NCI-H1436 treated with DMSO at 0.1 percent for 48 hours (cell line): ENCODE measurements at places on chromosomes 5 and 9.
A peak's percentile ranks its signal among the peaks of the same experiment; 100 is the strongest.

- no peak for DNase-seq
These were observed 134.3 kb upstream of the ICE1 start for GRCh38 chr5:5288201-5288600.

DNA sequence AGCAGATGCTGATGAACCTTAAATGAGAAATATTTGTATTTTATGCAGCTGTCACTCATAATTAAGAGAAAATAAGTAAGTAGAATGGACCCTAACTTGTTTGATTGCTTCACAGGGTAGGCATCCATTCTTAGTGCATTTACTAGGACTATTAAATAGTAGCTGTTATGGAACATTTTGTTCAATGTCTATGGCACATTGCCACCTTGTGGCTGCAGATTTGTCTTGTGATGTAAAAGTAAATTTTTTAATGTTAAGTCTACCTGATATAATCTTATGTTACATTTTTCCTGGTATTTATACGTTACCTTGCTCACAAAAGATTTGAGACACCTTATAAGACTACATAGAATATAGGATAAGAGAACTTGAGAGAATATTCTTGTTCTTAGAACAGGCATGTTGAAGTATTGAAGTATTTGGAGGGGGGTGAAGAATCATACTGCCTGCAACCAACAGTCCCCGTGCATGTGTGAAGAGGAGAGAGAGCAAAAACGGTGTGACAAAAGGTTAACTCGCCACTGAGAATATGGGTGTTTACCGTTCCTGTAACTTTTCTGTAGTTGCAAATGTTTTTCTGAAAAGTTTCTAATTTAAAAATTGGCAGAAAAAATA lies 161.1 kb downstream of the MAST4 start:
- DNase-seq: peak; percentile 5

DNA sequence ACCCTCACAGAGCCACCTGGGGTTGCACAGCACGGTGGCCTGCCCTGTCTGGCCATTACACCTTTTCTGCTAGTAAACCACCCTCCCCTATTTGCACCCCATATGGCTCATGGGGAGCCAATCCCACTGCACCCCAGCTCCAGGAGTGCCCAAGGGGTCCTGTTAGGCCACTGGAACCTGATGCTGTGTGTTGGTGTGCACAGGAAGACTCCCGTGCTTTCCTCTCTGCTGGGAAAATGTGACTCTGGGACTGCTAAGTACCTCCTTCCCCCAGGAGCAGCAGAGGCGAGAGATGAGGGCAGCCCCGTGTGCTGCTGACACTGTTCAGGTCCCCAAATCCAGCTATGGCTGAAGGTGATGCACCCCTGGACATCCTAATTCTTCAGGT lies 126.3 kb downstream of the ADAMTS2 start:
- no peak for DNase-seq

DNA sequence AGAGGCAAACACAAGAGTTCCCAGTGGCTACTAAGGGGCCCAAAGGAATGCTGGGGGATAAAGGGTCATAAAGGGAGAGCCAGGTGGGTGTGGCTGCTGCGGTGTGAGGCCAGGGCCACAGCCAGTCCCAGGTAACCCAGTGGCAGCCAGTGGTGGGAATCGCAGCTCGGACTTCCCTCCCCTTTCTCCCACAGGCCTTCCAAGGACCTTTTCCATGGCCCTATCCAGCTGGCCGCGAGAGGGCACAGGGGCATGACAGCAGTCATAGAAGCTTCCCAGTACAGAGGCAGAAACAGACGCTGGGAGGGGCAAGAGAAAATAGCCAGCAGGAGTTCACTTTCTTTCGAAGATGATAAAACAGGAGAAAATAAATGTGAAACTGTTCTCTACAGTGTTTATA lies 257.6 kb downstream of the SEMA5A start:
- no peak for DNase-seq

DNA sequence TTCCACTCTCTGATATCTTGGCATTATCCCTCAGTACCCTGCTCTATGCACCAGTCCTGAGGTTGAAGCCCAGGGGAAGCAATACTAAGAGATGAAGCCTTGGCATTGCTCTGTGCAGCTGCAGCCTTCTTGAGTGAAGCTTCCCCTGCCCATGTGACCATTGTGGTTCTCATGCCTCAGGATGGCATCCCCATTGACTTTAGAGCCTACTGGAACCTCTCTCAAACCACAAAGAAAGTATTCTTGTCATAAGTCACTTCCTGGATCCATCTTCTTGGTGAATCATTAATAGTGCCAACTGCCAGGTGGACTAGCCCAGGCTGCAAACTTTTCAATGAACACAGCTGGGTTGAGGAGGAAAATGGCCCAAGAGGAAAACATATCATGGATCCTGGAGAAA lies 283.9 kb upstream of the RFX3 start:
- no peak for DNase-seq

GRCh38 chr9:96532173-96532572 lies 82.2 kb downstream of the HABP4 start:
- DNase-seq: no peak

- DNase-seq: no peak
These were observed 591.1 kb downstream of the SEMA5A start for GRCh38 chr5:8954801-8955200.

GRCh38 chr9:137179761-137180160 lies 7.9 kb upstream of the TMEM210 start:
- DNase-seq: no peak

- DNase-seq: no peak
These were observed 203.1 kb upstream of the ANKH start for GRCh38 chr5:15074651-15075050.

DNA sequence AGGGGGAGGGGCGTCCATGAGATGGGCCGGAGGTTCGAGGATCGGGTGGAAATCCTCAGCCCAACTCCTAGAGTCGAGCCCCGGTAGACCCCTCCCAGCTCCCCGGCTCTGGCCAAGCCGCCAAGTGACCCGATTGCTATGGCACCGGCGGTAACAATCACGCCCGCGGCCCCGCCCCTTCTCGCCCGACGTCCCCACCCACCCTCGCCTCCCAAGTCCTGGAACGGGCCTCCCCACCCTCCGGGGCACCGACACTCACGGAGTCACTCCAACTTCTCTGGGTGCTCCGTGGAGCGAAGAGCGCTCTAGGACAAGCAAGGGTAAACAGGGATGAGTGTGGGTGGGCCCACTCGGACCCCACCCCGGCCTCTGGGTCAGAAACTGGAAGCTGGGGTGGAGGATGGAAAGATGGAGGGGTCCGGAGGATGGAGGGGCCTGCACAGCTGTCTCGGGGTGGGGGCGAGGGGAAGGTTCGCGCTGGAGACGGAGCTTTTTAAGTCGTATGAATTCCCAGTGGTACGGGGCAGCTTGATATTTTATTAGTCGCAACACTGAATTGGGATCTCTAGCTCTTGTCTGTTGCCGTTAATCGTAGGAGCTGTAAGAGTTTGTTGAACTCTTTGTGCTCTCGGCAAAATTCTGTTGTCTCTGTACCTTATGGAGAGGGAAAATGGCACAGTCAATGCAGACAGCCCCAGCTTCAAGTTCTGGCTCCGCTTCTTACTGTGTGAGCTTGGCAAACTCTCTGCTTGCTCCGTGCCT lies at the start of gene SPACA9:
Gene SPACA9 (plus strand): TSS at position 204 of the 762 bp plus-strand sequence. CDS start 5,050 bp downstream, outside the sequence.
- DNase-seq: no peak

- no peak for DNase-seq
These were observed 91.9 kb upstream of the GABRP start for GRCh38 chr5:170691657-170692056.

- DNase-seq: no peak
These were observed 211.7 kb downstream of the TLE1 start for GRCh38 chr9:81477669-81478068.

- DNase-seq: no peak
These were observed 20.8 kb downstream of the CKMT2 start for GRCh38 chr5:81253875-81254274.

- DNase-seq: no peak
These were observed 56.7 kb downstream of the SLC1A1 start for GRCh38 chr9:4547016-4547415.

- no peak for DNase-seq
These were observed 17.4 kb downstream of the C9orf153 start for GRCh38 chr9:86242071-86242470.

- DNase-seq: no peak
These were observed 950 bp downstream of the RGMB start for GRCh38 chr5:98774192-98775033.

- DNase-seq: no peak
These were observed 313.4 kb downstream of the DEPDC1B start for GRCh38 chr5:60386436-60387050.

DNA sequence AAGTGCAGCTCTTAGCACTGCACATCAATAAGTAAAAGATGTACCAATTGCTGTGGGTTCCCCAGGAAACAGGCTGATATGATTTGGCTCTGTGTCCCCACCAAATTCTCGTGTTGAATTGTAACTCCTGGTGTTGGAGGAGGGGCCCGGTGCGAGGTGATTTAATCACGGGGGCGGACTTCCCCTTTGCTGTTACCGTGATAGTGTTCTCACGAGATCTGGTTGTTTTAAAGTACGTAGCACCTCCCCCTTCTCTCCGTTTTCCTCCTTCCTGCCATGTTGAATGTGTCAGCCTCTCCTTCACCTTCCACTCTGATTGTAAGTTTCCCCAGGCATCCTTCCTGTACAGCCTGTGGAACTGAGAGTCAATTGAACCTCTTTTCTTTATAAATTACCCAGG lies 93.2 kb upstream of the ACTBL2 start:
- no peak for DNase-seq

GRCh38 chr5:180018347-180019060 lies 53.1 kb downstream of the RNF130 start:
- no peak for DNase-seq

GRCh38 chr5:164204338-164204946 lies 699.0 kb downstream of the MAT2B start:
- DNase-seq: no peak

DNA sequence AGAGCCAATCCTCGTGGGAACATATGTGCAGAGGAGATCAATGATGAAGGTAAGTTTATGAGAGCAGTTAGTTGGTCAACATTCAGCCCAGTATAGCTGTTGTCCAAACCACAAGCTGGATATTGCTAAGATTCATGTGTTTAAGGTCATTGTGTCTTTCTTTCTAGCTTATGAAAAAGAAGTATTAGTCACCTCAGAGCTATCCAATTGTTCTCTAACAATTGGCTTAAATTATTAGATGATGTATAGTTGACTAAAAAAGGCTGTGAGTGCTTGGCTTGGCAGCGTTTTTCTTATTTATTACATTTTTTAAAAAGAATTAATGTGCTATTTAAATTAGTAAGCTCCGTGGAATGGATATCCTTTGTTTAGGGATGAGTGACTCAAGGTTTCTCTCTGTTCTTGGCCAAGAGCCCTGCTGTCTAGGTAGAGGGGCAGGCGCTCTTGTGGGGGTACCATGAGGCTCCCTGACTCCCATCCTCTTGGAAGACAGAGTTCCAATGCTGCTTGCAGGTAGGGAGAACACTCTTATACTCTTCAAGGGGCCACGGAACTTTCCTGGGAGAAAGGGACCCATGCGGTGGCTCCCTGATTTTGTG lies 487.4 kb downstream of the IRX1 start:
- DNase-seq: no peak

- DNase-seq: no peak
These were observed 875.4 kb upstream of the WWC1 start for GRCh38 chr5:167415779-167416746.

DNA sequence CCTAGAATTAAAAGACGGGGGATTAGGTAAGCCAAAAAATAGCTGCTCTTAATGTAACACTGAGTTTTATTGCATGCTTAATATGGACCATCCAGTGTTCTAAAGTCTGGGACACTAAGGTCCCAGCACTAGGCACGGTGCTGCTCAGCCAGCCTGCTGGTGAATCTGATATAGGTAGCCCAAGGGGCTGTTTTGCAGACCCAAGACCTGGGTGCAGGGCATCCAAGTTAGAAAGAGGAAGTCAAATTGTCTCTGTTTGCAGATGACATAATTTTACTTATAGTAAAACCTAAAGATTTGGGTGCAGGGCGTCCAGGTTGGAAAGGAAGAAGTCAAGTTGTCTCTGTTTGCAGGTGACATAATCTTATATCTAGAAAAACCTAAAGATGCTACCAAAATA lies 17.8 kb downstream of the IFNA5 start:
- DNase-seq: no peak

DNA sequence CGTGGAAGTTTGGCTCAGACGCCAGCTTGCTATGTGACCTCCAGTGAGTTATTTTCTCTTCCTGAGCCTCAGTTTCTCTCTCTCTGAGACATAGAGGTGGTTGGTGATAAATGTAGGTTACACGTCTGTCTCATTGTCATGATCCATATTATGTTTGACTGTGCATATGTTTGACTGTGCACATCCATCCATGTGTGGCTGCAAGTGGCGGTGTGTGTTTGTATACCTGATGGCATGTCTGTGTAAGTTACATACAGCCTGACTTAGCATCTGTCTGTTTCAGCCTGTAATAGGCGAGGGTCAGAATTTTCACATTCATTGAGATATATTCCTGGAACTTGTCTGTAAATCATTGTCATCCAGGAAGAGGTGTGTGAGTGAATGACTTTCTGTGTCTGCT lies 3.3 kb downstream of the SPARC start:
- DNase-seq: no peak

DNA sequence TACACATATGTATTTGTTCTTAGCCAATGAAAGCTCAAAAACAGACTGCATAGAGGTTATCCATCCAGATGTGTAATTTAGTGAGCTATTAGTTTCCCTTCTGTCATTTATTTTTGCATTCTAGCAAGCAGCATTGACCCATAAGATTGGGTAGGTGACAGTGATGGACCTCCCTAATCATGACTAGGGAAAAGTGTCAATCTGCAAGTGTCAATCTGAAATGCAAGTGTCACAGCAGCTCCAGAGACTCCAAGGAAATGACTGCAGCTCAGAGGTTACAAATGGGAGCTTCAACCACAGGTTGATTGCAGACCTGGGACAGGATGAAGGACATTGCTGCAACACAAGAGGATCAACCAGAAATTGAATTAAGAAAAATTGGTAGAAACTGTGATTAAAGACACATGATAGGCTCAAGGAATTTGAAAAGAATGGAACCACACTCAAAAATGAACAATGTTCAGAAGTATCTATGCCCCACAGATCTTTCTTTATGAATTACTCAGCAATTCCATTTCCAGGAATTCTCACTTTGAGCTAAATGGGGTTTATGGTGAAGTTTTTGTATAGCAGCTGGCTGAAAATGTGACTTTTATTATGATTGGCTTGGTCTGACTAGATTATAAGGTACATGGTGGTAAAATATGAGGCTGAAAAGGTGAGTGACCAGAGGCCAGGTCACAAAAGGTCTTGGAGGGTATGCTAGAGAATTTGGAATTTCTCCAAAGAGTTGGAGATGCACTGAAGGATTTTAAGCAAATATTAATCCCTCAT lies 59.6 kb upstream of the HTR4 start:
- DNase-seq: no peak

GRCh38 chr5:180591311-180591887 lies at the start of gene SCGB3A1:
SCGB3A1 (minus strand) TSS chr5:180591499; CDS start chr5:180591462, 37 bp downstream.
- DNase-seq: no peak

DNA sequence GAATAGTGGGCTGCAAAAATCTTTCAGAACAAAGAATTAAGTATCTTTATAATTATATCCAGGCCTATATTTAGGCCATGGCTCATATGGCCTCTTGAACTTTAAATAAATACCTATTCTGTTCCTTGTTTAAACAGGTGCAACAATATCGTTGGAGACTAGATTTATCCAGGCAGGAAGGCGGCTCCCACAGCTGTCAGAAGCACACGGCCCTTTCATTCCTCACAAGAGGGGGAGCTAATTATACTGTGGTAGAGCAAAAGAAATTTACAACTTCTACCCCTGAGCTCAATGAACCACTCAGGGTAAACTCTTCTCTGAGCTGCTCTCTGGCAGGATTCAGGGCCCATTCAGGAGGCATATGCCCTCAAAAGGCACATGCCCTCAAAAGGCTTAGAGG lies 31.3 kb downstream of the TMEM174 start:
- peak; percentile 84 for DNase-seq
